Stimulated activated CD4-positive, alpha-beta T cell treated with anti-CD3 and anti-CD28 coated beads, TNF-alpha, amount 100 ng/mL, for 1 hour (primary cell): ENCODE measurements at places on chromosomes 12 and 14.

DNA sequence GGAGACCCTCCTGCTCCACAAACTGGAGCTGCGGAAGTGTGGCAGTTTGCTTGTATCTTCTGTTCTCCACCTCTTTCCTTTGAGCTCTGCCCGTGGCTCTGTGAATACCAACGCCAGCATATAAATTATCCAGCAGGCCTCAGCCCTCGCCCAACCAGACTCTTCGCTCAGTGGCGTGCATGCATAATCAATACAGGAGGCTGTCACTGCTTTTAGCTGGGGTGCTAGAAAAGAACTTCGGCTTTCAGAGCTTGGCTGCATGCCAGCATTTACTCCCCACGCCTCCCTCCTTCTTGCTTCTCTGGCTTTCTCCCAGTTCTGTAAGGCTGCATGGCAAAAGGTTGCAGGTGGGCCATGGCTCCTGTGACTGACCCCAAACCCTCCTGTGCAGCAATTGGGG is 26.9 kb downstream of the NRXN3 start:
- DNase-seq, result no peak

DNA sequence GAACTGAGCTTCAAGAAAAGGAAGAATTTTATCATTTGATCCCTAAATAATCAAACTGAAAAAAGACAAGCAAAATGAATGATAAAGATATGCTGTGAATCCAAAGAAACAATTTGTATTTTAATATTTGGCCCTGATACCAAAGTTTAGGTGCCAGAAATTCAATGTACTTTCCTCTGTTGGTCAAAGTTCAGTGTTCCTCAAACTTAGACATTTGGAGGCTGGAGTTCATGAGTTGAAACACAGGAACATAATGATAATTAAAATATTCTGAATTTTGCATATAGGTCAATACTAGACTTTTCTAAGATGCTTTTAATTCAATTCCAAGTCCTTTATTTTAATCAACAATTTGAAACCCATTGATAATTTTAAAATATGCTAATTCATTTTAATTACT is 1007.7 kb upstream of the ATXN7L3B start:
- DNase-seq, result no peak

DNA sequence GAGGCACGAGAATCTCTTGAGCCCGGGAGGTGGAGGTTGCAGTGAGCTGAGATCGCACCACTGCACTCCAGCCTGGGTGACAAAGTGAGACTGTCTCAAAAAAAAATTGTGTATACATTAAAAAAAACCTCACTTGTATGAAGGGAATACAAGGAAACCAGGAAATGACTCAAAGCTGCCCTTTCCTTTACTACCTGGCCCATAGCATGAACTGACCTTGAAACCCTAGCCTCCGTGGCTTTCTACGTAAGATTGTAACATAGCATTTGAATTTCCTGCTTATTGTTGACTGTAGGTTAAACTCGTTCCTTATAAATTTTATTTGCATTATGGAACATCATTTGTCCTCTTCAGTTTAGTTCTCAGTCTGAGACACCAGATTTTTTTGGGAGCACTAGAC is 9.1 kb upstream of the DDX47 start:
- DNase-seq, result no peak

DNA sequence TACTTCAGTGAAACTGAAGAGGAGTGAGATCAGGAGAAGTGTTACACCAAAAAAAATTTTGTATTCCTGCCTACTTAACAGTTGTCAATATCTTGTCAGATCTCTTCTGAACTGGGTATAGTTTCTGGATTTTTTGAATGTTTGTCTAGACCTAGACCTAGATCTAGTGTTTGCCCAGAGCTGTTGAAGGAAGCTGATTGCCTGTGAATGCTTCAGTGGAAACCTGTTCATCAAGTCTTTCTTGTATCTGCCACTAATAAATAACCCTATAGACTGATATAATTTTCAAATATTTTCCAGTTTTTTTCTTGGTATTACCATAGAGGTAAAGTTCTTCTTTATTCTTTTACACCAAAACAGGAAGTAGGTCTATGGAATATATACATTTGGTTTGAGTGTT is 781.5 kb upstream of the FBXO33 start:
- DNase-seq, result no peak

GRCh38 chr12:107469011-107469410 is 216.6 kb upstream of the PWP1 start:
- DNase-seq, result no peak

DNA sequence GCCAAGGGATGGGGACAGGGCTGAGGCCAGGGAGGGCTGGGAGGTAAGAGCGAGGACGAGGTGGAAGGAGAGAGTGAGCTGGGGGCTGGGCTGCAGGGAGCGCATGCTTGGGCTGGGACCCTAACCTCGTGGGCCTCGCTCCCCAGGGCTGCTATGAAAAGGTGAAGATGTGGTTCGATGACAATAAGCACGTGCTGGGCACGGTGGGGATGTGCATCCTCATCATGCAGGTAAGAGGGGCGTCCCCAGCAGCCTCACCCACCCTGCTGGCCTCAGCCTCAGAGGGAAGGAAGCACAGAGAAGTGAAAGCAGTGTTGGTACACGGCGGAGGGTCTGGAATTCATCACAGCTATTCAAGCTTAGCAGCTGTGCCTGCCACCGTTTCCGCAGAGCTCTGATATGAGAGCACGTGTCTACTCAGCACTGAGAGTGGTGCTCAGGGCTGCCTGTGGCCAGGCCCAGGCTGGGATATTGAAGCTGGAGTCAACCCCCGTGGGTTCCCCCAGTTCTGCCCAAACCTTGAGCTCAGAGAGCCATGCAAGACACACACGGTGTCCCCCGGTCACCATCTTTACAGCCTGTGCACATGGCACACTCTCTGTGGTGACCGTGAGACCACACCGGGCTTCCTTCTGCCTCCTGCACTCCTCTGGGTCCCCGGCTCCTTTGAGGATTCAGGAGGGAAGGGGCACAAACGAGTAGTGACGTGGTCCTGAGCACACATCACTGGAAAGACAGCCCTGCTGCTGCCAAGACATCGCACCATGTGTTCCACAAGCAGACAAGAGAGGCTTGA is 204.6 kb downstream of the TSPAN9 start:
- DNase-seq, result no peak

DNA sequence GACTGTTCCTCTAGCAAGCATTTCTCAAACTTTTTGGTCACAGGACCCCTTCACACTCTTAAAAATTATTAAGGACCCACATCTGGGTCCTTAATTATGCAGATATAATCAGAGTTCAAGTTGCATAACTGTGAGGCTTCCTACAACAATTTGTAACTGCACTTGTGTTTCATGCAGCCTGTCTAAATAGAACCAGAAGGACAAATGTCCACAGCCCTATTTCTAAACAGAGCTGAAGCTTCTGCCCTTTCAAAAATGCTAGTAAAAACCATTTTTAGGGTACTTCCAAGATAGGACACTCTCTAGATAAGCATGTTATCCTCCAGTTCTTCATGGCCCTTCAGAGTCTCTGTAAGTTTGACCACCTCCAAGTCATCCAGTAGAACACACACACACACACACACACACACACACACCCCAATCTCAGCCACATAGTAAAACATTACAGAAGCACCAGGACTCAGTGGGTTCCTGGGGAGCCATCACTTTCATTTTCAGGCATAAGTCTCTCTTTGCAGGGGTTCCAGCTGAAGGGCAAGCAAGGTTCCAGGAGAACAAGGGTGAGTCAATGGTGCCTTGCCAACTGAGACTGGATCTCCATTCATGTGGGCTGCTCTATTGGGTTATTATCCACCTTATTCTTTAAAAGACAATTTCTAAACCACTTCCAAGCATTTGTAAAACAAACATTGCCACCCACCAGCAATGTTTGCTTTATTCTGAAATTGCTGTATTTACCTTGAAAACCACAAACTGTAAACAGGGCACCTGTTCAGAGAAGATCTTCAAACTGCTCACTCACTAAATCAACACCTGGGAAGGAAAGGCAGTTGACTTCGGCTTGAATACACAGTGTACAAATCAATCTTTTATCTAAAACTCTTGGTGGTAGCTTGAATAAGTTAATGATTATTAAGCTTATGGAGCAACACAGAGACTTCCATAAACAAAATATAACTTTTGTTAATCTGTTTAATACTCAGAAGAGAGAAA is 64.1 kb downstream of the ITPR2 start:
- DNase-seq, result no peak

- no peak for DNase-seq
Observed at GRCh38 chr12:5243014-5243413, 188.9 kb upstream of the NTF3 start.

DNA sequence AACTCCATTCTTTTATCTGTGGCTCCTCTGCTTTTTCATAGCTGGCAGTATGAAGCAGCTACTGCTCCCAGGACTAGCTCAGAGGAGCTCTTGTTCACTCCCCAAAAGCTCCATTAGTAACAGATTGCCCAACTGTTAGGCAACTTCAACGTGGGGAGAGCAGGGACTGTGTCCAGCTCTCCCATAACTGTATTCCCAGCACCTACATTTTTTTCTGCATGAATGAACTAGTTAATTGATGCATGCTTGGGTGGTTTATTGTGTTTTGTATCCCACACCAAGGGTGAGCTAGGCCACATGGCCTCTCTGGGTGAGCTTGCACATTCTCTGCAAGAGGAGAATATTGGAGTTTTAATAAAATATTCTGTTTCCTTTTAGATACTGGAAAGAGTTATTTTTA is 15.2 kb downstream of the STON2 start:
- DNase-seq, result no peak

GRCh38 chr14:34300882-34301734 is 160.9 kb downstream of the SPTSSA start:
- no peak for DNase-seq

DNA sequence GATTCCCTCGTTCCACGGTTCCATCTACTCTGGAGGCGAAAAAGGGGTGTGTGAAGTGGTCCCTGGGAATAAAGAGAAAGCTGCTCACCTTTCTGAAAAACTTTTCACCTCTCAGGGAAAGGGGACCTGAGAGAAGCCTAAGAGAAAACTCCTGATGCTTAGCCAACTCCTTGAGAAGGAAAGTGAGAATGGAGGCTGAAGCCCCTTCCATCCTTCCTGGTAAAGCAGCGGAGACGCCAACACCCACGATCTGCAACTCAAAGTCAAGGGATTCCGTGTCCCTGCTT is 110.0 kb downstream of the ARF6 start:
- no peak for DNase-seq

GRCh38 chr12:20134652-20135051 is 233.7 kb upstream of the PDE3A start:
- no peak for DNase-seq

DNA sequence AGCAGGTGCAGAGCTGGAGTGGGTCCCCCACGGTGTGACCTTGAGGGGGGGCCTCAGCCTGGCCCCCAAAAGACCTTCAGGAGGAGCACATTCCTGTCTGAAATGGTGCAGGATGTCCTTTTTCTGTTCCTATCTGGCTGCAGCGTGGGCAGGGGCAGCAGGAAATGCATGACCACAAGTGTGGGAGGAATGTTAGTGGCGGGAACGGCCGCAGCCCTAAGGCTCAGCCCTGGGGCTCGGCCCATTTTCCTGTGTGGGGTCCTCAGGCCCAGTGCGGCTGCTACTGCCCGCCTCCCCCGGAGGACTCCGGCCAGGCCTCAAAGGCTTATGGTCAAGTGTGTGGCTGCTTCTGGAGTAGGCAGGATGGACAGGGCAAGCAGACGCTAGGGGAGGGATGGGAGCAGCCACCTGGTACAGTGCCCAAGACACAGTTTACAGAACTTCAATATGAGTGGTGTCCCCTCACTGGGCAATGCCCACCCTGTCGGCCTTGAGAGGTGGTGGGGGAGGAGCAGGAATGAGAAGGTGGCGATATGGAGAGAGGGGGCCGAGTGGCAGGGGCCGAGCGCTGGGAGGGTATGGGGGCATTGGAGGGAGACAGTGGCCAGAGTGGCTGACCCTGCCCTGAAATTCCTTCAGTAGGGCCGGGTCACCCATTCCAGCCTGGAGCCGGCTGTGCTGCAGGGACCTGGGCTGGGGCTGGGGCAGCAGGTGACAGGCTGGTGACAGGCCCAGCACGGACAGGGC is 137.4 kb downstream of the CALM1 start:
- no peak for DNase-seq

DNA sequence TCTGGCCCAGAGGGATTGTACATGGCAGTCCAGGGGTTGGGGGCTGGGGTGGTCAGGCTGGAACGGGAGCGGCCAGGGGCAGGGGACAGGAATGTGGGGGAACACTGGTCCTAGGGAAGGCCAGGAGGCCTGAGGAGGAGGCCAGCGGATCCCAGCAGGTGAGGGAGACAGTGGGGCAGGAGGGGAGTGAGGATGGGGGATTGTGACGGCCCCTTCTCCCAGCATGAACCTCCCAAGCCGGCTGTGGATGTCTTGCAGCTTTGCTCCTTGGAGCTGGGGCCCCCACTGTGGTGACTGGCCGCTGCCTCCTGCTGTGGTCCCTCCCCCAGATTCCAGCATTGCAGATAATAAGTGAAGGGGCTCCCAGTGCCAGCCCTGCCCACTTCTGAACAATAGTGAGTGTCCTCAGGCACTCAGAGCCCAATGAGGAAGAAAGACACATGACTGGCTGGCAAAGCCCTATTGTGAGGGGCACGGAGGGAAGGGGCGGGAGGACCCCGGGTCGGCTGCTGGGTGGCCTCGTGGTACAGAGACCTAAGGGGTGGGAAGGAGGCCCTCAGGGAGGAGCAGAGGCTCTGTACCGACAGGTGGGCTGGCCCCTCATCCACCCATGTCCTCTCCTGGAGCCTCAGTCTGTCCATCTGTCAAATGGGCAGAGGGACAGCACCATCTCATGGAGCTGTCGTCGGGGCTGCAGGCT is 215.0 kb downstream of the KIF26A start:
- DNase-seq, result no peak

GRCh38 chr12:3681595-3682061 is 71.3 kb downstream of the CRACR2A start:
- DNase-seq, result no peak

DNA sequence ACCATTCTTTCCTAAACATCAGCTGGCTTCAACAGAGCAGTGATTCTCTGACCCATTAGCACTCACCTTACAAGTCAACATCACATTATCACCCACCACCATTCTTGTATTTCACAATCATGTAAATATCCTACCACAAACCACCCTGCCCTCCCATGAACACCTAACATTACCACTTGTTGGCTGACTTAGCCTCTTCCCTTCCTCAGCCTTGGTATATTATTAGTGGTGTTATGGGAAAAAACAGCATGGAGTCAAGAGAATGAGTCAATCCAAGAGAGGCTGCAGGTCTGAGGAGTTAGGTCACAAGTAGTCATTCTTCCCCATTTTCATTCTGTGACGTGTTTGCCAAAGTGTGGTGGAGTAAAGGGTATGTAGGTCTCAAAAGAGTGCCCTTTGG is 22.3 kb upstream of the MGP start:
- no peak for DNase-seq
